ENCODE measurements at places on chromosomes 5 and 9. TPM values are rescaled to one million over a fixed set of nuclear protein-coding genes. Genes with fewer than 3 reads are reported as not detected.

PTGES gene
- total RNA-seq: 0.32 TPM

IFNK gene
- not detected for total RNA-seq

GARIN3 gene
- not detected for total RNA-seq

CER1 gene
- total RNA-seq: not detected

MTMR12 gene
- total RNA-seq: 58.5 TPM

FBN2 gene
- total RNA-seq: 5.7 TPM

ENHO gene
- total RNA-seq: 0.06 TPM

ZNF608 gene
- total RNA-seq: 7.3 TPM

LRRC19 gene
- not detected for total RNA-seq

C6 gene
- not detected for total RNA-seq

PCDHGB7 gene
- 12.3 TPM for total RNA-seq
